Keratinocyte (primary cell): ENCODE measurements at places on chromosomes 6 and 20. TPM values are rescaled to one million over a fixed set of nuclear protein-coding genes. Genes with fewer than 3 reads are reported as not detected.

DNA sequence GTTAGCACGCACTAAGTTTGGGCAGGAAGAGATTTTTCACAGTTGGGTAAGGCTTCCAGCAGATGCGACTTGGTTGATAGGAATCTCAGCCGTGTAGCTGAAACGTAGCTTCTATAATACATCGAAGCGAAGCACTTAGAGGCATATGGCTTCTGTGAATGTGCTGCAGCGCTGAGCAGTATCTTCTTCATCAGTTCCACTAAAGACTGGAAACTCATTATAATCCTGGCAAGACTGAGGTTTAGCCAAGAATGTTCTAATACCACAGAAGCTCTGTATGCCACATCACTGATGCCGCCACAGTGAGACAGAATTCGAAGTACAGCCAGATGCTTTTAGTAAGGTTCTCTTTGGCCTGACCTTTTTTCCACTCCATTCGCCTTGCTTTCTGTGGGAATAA is 680.2 kb upstream of the AGPAT4 start:
- no peak for DNase-seq

Gene MC3R
- polyA plus RNA-seq, result not detected in 3 replicates

Gene ENPP3
- polyA plus RNA-seq, result not detected in 3 replicates

DNA sequence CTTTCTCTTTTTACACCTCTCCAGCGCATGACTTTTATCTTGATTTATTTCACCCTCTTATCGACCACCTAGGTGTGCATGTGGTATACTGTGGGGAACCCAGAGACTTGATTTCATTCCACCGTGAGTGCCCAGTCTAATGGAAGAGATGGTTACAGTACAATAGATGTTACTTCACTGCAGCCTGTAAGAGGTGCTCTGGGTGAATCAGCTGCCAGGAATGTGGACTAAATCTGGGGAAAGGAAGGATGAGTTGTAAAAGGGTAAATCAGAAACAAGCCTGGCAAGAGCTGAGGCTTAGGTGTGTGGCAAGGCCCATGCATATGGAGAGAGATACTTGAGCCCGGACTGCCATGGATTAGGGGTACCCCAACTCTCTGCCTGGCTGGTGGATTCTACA is 7.4 kb downstream of the STK35 start:
- DNase-seq, result no peak

DNA sequence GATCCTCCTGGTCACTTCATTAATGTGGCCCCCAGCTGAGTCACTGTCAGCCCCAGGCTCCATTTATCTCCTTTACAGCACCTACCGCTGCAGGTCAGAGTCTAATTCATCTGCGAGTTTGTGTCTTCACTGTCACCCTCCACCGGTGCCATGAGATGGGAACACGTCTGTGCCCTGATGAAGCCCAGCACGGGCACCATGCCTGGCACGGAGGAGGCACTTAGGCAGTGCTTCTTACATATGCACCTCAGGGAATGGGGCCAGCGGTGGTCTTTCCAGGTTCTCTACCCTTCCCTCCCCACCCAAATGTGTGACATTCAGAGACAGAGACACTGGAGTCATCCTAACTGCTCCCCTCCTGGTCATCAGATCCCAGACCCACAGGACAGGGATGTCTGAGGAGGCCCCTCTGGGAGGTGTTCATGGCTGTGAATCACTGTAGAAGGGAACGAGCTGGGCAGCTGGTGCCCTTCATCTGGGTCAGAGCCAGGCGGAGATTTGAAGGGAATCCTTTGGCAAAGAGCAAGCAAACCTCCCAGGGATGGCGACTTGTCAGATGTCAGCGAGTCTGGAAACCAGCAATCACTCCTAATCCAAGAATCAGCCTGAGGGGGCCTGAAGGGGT is 364.6 kb downstream of the PREX1 start:
- no peak for DNase-seq

DNA sequence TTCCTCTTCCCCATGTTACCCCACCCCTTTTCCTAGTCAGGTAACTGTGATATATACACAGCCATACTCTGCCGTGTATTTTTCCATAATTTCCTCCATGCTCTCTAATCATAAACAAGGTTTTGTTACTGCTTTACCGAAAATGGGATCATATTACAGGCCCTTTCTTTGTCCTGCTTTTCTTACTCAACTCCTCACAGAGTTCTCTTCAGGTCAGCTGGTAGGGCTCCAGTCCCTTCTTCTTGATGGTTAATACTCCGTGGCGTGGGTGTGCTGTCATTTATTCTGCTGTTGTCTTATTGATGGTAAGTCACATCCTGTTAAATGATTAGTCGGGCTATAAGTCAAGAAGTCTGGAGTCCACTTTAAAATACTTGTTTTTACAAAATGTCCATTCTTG is 24.9 kb upstream of the PI16 start:
- no peak for DNase-seq

DNA sequence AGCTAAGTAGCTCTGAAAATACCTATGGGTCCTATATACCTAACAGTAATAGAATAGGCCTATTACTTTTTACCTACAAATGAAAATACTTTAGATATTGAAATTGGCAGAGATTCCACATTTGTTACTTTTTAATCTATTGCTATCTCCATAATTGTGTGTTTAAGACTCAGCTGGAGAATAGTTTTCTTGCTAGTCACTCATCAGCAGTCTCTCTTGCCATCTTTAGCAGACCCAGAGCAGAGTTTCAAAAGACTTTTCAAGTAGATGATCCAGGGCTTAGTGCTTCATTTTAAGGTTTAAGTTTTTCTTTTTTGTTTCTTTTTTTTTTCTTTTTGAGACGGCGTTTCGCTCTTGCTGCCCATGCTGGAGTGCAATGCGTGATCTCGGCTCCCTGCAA is 12.9 kb downstream of the ANKS1A start:
- DNase-seq, result no peak

DNA sequence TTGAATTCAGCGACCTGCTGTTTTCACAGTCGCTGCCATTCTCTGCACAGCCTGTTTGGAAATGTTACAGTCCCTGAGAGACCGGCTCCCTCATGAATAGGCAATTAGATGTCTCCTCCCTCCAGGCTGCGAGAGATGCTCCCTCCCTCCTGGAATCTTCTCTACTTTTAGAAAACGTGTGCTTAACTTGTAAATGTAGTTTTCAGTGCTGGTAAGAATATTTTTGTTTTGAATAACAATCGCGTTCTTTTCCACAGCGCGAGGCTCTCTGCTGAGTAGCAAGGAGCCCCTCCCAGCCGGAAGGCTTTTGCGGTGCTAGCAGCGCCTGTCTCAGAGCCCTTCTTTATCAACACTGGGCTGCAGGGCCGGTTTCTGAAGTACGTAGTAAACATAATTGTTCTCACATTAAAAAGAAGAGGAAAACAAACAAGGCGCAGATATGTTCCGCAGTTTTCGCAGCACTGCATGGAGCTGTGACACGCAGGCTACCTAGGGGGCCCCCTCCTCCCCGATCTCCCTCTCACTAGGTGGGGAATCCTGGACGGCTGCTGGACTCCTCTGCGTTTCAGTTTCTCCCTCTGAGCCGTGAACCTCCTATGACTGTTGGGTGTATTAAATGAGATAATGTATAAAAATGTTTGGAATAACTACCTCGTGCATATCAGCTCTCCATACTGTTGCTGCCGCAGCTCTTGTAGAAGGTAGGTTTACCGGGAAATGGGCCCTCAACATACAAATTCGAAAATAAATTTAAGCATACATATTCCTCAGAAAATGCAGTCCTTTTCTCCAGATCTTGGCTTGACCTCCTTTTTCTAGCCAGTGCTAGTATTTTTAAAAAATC is 79.0 kb upstream of the SPACA1 start:
- DNase-seq, result no peak

Gene FAM217A
- polyA plus RNA-seq, result not detected in 3 replicates

Gene TMEM74B
- polyA plus RNA-seq, result 0.33 to 3.4 TPM (median 0.58 TPM) in 3 replicates

DNA sequence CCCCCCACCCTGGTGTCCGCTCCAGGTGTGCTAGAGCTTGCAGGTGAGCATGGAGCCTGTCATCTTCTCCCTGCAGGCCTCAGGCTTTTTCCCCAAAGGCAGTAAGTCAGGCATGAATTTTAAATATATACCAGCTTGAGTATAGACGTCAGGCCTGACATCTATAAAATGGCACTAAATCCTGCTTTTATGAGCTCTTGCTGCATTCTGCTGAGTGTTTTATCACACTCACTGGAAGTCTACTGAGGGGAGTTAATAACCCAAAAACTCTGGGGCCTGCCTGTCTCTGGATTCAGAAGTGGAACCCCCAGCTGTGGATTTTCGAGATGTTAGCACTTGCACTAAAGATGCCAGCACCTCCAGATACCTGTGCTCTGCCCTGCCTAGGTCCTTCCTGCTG is 133.4 kb upstream of the TOP1 start:
- DNase-seq, result no peak

Gene HLA-DOB
- 9.2 to 12.7 TPM (median 12.5 TPM) in 3 replicates for polyA plus RNA-seq

Gene CTSA
- polyA plus RNA-seq, result 38.6 to 69.4 TPM (median 48.6 TPM) in 3 replicates
